ENCODE measurements at places on chromosomes 4 and X.

- DNase-seq, result no peak
Measured at GRCh38 chr4:8442596-8443358, 2.2 kb downstream of the TRMT44 start.

- DNase-seq, result no peak
Measured at GRCh38 chr4:107654694-107655093, 65.3 kb downstream of the PAPSS1 start.

DNA sequence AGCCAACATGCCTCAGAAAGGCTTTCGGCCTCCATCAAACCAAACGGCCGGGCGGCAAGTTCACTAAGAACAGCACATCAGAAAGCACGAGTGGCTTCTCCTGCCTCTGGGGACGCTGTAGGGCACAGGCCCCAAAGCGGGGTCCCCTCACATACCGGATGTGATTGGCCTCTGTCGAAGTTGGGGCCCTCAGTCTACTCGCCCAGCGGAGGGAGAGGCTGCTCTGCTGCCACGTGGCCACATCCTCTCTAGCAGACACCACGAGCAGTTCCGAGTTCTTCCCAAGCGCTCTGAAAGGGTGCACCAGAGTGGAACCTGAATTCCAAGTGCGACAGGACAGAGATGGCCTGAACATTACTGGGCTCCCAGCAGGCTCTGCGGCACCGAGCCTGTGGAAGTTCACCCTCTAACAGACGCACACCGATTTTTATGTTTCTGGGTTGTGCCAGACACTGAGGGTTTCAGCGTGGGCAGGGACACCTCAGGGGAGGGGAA is 21.1 kb downstream of the NOP14 start:
- no peak for DNase-seq

GRCh38 chr4:142043509-142043908 is 407.1 kb downstream of the IL15 start:
- DNase-seq, result no peak

- DNase-seq, result peak; percentile 86
Measured at GRCh38 chrX:131704136-131704695, 160.3 kb downstream of the OR13H1 start.

- no peak for DNase-seq
Measured at GRCh38 chrX:131577999-131578734, 34.3 kb downstream of the OR13H1 start.

GRCh38 chrX:153933748-153934147 is 1.1 kb downstream of the NAA10 start:
- no peak for DNase-seq

GRCh38 chr4:57147335-57148060 is 37.3 kb upstream of the IGFBP7 start:
- DNase-seq, result no peak

DNA sequence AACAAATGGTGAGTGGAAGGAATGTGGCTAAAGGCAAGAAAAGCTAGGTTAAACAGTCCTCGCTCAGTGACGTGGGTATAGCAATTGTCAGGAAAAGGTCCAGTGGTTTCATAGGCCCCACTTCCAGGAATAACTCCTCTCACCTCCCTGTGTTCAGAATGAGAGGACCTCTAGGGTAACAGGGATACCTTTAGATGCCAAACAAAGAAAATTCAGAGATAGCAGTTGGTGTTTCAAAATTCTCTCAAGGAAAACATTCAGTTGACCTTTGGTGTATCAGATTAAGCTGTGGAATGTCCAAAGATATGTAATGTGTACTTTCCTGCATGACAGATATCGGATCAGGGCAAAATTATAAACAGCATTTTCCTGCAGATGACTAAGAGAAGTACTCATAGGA is 155.9 kb downstream of the ARHGAP6 start:
- DNase-seq, result no peak

- DNase-seq, result no peak
Measured at GRCh38 chr4:105709081-105709450, 482 bp downstream of the GSTCD start.

DNA sequence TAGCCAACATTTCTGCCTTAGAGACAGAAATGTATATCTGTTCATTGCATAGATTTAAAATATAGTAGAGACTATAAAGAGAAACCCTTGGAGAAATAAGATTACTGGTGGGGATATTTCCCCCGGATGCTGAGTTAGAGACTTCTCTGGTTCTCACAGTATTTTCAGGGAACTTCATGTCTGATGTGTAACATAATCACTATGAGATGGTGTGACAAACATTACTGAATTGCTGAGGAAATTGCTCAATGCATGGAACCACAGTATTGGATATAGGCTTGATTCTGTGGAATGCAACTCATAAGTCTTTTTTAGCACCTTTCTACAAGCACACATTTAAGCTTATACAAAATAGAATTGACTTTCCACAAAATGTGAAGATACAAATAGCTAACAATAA is 152.7 kb downstream of the SOWAHB start:
- DNase-seq, result no peak

DNA sequence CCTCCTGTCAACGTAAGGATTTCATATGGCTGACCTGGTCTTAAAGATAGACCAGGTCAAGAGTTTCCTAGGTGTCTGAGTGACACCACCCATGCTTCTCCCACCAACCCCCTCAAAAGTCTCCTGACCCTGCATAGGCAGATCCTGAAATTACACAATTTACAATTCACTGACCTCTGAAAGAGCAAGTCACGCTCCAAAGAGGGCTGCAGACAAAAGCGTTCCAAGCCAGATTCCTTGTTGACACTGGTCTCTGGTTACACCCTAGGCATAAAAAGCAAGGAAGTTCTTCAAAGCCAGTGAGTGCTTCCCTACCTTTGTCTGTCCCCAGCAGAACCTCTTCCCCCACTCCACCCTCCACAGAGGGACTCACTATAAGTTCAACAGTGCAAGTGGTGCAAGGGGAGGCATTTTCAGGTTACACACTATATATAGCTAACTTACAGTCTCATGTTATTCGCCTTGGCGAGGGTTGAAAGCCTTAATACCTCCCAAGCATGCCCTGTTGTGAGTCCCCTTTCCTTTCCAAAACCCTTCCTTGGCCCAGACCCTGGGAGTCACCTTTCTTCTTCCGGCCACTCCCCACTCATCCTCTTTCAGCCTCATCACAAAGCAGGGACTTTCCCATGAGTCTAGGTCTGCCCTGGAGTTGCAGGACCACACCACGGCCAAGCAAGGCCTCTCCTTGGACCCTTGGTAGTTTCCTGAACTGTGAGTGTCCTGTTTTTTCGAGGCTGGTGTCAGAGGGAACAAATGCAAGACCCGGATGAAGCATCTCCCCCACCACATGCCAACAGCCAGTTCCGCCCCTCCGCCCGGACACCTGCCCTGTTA is 58.0 kb upstream of the KLF3 start:
- DNase-seq, result no peak

GRCh38 chr4:162984621-162985020 is 182.1 kb downstream of the NAF1 start:
- DNase-seq, result no peak

DNA sequence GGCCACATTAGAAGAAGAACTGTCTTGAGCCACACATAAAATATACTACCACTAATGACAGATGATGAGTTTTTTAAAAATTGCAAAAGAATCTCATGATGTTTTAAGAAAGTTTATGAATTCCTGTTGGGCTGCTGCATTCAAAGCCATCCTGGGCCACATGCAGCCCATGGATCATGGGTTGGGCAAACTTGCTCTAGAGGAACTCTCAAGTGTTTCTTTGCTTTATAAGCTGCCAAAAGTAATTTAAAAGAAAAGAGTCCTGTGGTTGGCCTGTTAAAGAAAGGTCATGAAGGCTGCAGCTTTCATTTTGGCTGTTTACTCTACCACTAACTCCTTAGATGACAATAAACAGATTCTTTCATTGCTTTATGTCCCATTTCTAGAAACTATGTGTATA is 218.2 kb downstream of the SCFD2 start:
- DNase-seq, result no peak

DNA sequence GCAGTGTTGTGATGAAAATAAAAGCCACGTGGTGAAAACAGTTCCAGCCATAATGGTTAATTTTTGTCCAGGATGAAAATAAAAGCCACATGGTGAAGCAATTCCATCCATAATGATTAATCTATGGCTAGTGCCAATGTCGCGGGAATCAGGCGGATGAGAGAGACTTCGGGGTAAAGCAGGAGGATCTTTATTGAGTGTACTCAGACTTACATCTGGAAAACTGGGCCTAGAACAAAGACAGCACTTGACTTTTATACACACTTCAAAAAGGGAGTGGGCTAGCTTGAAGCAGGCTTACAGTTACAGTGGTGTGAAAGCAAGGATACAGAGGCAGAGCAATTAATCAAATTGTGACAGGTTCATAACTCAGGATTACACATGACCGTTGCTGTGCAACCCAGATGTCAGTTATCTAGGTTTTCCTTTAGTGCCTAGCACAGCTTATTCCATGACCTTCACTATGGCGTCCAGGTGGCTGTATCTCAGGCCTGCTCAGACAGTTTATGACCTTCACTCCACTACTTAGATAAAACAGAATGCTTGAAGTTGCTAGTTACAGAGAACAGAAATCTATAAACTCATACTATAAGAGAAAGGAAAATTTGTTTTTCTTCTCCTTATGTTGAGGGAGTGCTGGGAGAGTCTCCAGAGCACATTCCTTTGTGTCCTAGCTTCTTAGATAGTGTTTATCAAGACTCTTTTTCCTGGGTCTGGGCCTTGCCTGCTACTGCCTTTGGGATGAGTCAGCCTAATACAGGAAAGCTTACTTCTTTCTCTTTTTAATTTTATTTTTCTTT is 5.9 kb upstream of the PLA2G12A start:
- DNase-seq, result no peak

- no peak for DNase-seq
Measured at GRCh38 chr4:127521463-127521862, 111.3 kb upstream of the INTU start.

GRCh38 chrX:1527457-1527856 is 9.5 kb downstream of the P2RY8 start:
- no peak for DNase-seq

GRCh38 chr4:52780206-52780605 is 29.0 kb upstream of the ERVMER34-1 start:
- DNase-seq, result no peak

GRCh38 chr4:121784975-121785374 is 16.1 kb upstream of the EXOSC9 start:
- DNase-seq, result no peak

DNA sequence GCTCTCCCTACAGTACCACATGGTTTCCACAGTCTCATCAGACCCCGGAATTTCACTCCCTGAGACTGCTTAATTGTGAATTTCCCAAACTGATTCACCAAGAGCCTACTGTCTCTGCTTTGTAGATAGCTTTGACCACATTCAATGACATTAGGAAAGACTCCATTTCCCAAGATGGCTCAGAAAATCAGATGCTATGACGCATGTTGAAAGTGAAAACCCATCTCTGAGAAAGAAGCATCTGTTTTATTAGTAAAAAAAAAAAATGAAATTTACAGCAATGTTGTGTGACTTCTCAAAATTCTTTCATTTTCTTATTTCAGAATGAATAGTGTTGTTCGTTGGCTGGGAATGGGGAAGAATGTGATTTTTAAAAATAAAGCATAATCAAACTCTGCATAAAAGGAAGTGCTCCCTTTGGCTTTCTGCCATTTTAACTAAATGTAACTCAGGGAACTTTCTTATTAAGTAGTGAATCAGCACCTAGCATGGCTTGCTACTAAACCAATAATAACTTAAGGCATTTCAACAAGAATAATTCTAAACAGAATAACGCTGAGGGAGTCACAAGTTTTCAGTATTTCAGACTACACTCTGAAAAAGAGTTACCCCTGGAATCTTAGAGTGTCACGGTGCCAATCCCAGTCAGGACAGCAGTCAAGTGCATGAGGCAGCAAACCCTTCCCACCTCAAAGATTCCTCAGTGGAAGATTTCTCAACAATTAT is 97.4 kb upstream of the MYOZ2 start:
- no peak for DNase-seq

DNA sequence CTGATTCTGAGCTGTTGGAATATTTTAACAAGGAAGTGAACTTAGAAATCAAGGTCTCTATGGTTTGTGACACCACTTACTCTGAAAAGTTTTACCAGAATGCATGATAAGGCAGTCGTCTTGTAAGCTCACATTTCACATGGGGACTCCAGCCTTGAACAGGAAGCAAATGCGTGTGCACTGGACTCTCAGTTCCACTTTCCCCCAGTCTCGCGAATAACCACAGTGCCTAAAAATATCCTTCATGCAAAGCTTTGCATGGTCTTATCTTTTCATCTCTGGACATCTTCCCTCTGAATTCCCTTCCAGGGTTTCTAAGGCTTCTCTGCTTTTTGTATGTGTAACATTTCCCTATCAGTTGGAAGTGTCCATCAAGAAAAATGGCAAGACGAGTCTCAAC is 581.8 kb downstream of the NLGN4X start:
- DNase-seq, result no peak

DNA sequence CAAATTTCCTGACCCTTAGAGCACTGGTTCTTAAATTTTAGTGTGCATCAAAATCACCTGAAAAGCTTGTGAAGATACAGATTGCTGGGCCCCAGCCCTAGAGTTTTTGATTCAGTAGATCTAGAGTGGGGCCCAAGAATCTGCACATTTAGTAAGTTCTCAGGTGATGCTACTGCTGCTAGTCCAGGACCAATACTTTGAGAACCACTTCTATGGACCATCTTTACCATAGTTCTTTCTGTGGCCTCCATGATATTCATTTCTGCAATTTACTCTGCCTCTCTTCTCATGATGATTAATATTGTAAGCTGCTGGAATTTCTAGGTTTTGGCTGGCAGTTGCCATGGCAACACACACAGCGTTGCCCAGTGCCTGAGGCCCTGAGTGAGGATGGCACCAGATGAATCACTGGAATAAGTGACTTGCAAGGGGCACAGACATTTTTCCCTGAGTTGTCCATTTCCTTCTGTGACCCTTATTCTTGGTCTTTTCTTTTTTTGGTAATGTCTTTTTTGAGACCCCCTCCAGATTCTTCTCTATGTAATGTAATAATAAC is 83.6 kb downstream of the PPP1R2C start:
- no peak for DNase-seq

GRCh38 chrX:130552444-130553073 is 150.8 kb downstream of the RBMX2 start:
- no peak for DNase-seq

DNA sequence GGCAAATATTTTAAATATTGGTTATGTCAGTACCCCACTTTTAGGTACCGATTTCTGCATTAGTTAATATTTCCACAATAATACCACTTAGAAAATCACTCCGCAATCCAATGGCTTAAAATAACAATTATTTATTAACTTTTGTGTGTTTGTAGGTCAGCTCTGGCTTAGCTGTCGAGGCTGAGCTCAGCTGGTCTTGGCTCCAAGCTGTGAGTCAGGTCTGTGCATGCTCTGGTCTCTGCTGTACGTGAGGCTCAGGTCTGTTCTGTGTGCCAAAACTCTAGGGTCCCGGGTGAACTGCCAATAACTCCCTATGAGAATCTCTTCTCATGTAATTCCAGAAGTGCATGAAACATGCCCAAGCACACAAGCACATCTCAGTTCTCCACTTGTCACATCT is 245.8 kb upstream of the GK2 start:
- no peak for DNase-seq

GRCh38 chr4:152719801-152720556 is 40.2 kb upstream of the TMEM154 start:
- DNase-seq, result no peak

- DNase-seq, result no peak
Measured at GRCh38 chr4:11623726-11624037, 195.0 kb upstream of the HS3ST1 start.

All from CD4-positive, alpha-beta memory T cell (primary cell).